ENCODE measurements at places on chromosomes 1 and 21.
A peak's percentile ranks its signal among the peaks of the same experiment; 100 is the strongest.

- no peak for DNase-seq
These were observed 26.9 kb upstream of the BACE2 start for GRCh38 chr21:41141031-41141457.

GRCh38 chr1:20404466-20404865, 81.5 kb downstream of the CAMK2N1 start:
- no peak for DNase-seq

GRCh38 chr1:147541672-147542568, 619 bp downstream of the BCL9 start:
- peak; percentile 10 for DNase-seq

- DNase-seq = peak; percentile 69
These were observed 39.0 kb upstream of the SYNC start for GRCh38 chr1:32741413-32742198.

DNA sequence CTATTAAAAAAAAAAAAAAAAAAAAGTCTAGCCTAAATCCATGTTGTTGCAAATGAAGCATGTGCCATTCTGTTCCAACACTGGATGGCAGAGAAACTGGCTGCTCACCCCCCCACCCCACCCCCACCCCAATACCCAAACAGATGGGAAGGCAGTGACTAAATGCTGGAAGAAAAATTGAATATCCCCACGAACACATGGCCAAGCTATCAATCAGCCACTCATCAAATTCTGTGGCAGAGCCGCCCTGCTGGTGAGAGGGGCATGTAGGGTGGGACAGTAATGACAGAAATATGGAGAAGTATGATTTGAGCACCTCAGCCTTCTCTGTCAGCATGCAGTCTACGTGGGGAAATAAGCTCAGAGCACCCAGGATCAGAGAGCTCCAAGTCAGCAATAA, 34.1 kb downstream of the OPTC start:
- DNase-seq = no peak

- DNase-seq = no peak
These were observed 26.6 kb downstream of the FAM89A start for GRCh38 chr1:231013391-231014015.

DNA sequence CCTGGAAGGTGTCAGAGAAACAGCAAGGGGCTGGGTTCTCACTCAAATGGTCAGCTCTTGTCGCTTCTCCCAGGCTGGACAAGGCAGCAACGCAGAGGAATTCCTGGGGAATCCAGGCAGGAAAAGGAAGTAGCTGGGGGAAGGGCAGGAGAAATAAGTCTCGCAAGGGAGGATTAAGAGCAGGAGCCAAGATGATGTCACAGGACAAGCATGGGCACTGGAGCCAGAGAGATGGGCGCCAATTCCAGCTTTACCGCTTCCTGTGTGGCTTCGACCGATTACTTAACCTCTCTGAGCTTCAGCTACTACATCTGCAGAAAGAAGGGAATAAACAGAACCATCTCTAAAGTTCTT, 70.5 kb downstream of the SSBP3 start:
- DNase-seq = no peak

GRCh38 chr1:27928216-27928954, 6.4 kb upstream of the SMPDL3B start:
- no peak for DNase-seq

DNA sequence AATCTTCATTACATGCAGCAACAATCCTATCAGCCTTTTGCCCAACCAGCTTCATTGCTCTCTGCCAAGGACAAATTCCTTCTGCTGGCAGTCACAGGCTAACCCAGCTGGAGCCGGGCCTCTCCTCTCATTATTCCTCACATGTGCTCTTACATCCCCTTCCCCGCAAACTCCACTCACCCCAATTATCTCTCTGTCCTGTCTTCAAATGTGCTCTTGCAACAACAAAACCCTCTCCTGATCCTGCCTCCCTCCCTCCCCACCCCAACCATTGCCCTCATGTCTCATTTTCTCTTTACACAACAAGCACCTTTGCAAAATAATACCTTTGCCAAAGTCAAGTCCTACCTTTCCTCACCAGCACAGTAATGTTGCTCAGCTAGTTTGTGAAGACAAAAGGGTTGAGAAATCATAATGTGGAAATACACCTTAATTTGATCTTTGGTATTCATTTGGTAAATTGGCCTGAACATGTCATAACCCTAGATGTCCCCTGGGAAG, 36.0 kb upstream of the DHCR24 start:
- no peak for DNase-seq

DNA sequence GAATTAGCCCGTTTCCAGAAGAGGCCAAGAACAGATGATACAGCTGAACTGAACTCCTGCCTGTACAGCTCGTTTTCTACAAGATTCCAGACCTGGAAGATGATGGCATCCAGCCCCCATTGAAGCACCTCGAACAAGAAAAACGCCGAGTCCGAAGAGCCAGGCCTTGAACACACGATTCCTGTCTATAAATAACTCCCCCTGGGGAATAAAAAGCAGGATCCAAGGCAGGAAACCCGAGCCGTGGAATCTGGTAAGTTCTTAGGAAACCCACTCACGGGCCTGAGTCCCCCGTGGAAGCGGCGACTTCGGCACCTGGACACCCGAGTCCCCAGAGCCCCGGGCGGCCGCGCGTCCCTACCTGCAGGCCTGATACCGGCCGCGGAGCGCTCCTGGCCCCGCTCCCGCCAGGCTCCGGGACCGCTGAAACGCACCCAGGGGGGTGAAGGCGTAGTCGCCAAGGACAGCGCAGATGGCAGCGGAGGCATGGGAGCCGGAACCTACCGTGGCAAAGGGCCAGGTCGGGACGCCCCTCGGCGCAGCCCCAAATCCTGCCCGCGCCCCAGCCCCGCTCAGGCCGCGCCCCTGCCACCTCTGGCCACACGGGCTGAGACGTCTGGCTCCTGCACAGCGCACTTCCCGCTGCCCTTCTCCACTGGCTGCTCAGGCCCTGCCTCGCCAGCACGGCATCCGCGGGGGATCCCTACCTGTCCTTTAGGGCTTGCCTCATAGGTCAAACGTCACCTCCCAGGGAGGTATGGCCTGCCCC, 14.0 kb upstream of the HLCS start:
- DNase-seq = no peak

GRCh38 chr1:9281071-9281827, 11.4 kb upstream of the SPSB1 start:
- DNase-seq = no peak

DNA sequence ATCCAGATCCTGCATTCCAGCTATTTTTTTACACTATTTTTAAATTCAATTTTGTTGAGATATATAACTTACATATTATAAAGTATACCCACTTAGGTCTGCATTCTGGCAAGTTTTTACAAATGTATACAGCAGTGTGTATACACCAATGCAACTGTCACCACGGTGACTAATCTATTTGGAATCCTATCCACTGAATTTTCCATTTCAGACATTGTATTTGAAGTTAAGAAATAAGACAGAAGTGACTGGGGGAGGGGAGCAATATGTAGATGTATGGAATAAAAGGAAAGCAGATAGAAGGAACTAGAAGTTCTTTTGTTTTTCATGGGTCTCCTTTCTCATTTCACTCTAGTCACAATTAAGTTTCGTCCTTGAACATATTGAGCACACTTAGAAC, 431.5 kb upstream of the CHRM3 start:
- DNase-seq = no peak

GRCh38 chr1:110829955-110830553, 42.9 kb upstream of the CD53 start:
- DNase-seq = peak; percentile 34

GRCh38 chr1:15454256-15454655, 2.3 kb upstream of the CELA2A start:
- no peak for DNase-seq

GRCh38 chr1:225567789-225568188, 85.1 kb downstream of the ENAH start:
- DNase-seq = no peak

- DNase-seq = no peak
These were observed 690 bp downstream of the EPS8L3 start for GRCh38 chr1:109762821-109763645.

GRCh38 chr1:100607628-100608240, 69.8 kb downstream of the GPR88 start:
- DNase-seq = no peak

GRCh38 chr21:23921670-23922418, 1685.4 kb downstream of the MRPL39 start:
- no peak for DNase-seq

DNA sequence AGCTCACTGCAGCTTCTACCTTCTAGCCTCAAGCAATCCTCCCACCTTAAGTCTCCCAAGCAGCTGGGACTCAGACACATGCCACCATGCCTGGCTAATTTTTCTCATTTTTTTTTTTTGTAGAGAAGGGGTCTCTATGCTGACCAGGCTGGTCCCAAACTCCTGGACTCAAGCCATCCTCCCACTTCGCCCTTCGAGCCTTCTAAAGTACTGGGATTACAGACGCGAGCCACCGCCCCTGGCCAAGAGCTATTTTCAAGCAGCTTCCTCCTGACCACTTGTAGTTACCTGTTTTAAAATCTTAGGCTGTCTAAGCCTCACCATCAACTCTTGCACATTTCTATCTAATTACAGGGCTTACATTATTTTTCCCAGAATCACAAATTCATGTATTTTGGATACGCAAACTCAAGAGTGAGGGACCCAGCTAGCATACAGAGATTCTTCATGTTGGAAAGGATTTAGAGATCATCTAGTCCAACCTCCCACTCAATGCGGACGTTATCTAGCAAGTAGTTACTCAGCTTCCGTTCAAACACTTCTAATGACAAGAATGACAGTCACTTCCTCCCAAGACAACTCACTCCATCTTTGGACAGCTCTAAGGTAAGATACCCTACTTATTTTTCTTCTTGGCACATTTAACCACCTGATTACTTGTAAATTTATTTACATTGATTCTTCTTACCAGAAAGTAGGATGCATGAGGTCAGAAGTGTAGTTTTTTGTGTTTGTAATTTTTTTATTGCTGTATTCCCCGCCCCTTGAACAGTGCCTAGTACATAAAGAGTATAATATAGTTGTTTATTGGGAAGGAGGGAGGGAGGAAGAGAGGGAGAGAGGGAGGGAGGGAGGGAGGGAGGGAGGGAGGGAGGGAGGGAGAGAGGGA, 65.4 kb downstream of the LUZP1 start:
- peak; percentile 54 for DNase-seq

DNA sequence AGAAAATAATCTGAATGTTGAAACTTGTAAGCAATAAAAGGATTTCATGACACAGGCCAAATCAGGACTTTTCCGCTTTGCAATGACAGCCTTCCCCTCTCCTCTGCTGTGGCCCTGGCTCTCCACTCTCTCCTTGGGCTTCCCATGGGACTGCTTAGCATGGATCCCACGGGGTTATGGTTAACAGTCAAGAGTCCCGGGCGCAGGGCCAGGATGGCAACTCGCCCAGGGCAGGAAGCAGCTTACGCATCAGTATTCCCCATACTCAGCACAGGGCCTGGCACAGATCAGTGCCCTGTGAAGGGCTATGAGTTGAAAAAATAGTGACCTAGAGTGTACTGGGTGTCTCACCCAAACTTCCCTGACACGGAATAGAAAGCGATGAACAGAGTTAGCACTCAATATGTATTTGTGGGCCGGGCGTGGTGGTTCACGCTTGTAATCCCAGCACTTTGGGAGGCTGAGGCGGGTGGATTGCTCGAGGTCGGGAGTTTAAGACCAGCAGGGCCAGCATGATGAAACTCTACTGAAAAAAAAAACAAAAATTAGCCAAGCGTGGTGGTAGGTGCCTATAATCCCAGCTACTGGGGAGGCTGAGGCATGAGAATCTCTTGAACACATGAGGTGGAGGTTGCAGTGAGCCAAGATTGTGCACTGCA, 29.1 kb upstream of the GRHL3 start:
- no peak for DNase-seq

DNA sequence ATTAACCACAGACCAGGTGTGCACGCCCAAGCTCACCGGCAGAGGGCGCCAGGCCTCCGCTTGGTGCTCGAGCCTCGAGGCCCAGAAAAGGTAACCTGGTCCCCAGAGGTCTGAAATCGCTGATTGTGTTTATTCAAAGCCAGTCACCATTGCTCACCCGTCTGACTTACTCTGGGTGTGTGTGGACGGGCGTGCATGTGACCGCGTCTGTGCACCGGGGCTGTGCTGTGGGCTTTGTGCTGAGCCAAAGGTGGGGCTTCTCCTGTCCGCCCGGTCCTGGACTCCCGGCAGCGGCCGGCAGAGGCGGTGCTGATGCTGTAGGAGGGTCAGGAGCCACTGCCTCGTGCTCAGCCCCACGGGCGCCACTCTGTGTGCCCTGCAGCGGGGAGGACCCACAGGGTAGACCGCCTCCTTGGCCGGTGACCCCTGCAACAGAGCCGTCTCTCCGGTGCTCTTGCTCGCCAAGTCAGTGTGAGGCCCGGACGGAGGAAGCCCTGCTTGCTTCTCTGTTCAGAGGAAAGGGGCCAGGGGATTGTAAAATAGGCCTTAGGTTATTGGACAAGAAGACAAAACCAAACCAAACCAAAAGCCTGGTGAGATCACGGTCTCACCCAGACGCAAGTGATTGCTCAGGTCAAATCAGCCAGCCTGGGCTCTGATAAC, 32.0 kb upstream of the BTG2 start:
- peak; percentile 74 for DNase-seq

- DNase-seq = no peak
These were observed 134.2 kb downstream of the ROR1 start for GRCh38 chr1:63908016-63908415.

DNA sequence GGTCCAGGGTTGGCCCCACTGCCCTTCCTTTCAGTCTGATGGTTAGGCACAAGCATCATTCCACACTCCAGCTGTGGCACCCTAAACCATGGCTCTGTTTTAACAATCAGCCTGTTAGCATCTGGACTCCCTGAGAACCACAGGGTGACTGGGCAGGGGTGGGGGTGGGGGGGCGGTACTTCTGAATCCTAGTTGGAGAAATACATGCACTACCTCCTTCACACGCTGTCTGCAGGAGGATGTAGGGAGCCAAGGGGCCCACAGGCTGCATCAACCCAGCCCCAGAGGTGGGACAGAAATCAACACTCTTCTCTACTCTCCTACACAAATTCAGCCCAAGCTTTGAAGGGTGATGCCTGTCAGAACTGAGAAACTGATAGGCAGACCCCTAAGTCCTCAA, 23.8 kb downstream of the DDX20 start:
- DNase-seq = no peak

Measured in GM20000 (cell line).